Astrocyte (in vitro differentiated cells and primary cell): ENCODE measurements at places on chromosomes 6 and 20. TPM values are rescaled to one million over a fixed set of nuclear protein-coding genes. Genes with fewer than 3 reads are reported as not detected.

The SRPK1 gene
- 52.2 and 58.6 TPM in 2 replicates for total RNA-seq

The SIM1 gene
- not detected in 2 replicates for total RNA-seq

The PTPRK gene
- 139 and 159 TPM in 2 replicates for total RNA-seq

The GPX5 gene
- 4.3 and 6.6 TPM in 2 replicates for total RNA-seq

The ERMARD gene
- 13.1 and 17.5 TPM in 2 replicates for total RNA-seq

The TRPC4AP gene
- total RNA-seq: 92.0 and 92.6 TPM in 2 replicates

The PMEPA1 gene
- total RNA-seq: 49.4 and 65.1 TPM in 2 replicates

The CAP2 gene
- total RNA-seq: 49.1 and 55.3 TPM in 2 replicates

The POM121L2 gene
- total RNA-seq: not detected in 2 replicates

The C20orf96 gene
- total RNA-seq: 10.1 and 10.7 TPM in 2 replicates

The NFKBIL1 gene
- 18.8 and 20.4 TPM in 2 replicates for total RNA-seq

DNA sequence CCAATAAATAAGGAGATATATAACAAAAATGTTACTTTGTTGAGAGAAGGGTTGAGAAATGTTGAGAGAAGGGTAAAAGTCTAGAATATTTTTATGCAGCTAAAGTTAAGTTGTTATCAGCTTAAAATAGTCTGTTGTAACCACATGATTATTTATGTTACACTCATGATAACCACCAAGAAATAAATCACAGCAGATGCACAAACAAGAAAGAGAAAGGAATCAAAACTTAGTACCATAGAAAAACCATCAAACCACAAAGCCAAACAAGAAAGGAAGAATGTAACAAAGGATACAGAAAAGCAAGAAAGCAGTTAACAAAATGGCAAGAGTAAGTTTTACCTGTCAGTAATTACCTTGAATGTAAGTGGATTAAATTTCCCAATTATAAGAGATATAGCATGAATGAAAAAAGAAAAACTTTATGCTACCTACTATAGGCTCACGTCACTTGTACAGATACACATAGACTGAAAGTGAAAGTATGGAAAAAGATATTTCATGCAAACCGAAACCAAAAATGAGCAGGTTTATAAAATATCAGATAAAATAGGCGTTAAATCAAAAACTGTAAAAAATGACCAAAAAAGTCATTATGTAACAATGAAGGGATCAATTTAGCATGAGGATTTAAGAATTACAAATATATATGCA lies 93.6 kb downstream of the STXBP5 start:
- peak; percentile 60 for DNase-seq

DNA sequence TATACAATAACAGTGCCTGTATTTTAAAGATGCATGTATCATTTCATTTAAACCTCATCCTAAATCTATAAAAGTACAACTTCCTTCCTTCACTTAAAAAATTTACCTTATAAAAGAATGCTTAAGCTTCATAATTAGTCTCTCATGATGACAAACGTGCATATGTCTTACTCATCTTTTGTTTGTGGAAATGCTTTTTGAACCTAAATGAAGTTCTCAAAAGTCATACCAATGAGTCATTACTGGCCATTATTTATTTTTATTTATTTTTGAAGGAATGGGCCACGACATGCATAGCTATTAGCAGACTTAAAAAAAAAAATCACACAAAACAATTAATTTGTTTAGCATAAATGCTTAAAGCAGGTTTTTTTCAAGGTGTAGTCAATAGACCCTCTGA lies 3.7 kb downstream of the TFB1M start:
- DNase-seq: peak; percentile 30

- no peak for DNase-seq
These were observed 132.2 kb downstream of the TAF4 start for GRCh38 chr20:61933481-61933950.

DNA sequence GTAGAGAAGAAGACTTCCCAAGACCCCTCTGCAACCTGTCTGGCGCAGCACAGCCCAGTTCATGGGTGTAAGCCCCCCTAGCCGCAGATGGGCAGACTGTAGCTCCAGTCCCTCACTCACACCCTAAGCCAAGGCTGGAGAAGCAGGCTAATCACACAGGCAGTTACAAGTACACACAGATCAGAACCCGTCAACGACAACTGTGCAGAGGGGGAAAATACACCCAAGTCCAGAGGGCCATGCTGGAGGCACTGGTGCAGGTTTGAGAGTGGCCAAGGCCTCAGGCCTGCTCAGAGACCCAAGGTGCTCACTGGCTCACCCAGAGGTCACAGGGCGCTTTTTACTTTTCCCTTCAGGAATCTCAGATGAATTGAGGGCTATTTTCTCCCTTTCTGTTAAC lies 106.1 kb downstream of the NOL4L start:
- DNase-seq: no peak

GRCh38 chr20:2656471-2657117 lies 4.2 kb downstream of the NOP56 start:
- DNase-seq: no peak

DNA sequence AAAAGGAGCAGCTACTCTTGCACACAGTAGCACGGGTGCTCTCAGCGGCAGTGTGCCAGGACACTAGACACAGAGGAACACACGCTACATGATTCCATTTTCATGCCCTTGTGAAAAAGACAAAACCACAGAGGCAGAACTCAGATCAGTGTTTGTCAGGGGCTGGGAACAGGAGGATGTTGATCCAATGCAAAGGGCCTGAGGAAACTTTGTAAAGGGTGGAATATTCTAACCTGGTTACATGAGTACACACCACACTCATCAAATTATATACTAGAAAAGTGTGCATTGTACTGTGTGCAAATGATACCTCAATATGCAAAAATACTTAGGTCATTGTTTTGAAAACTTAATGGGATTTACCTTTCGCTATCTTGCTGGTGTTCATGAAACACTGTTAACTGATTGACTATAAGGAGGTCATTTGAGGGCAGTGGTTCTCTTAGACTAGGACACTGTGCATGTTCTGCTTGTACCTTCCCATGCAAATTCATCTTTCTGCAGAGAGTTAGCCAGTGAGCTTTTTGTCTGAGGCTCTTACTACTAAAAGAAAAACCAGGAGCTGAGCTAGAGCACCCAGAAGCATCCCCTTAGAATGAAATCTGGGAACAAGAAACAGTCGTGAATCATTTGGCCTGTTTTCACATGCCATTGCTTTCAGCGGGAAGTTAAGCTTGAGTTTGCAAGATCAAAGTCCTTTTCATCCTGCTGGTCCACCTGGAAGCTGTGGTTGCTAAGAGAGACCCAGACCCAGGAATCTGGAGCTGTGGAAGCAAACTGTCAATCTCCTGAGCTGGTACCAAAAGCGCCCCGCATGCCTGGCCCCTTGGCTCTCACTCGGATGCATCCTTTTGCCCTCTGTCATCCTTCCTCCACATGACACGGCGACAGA lies 204.8 kb downstream of the TTLL2 start:
- DNase-seq: no peak

- DNase-seq: no peak
These were observed 25.8 kb upstream of the TPBG start for GRCh38 chr6:82337688-82338257.

- no peak for DNase-seq
These were observed 411.7 kb upstream of the SOX4 start for GRCh38 chr6:21181866-21182265.

DNA sequence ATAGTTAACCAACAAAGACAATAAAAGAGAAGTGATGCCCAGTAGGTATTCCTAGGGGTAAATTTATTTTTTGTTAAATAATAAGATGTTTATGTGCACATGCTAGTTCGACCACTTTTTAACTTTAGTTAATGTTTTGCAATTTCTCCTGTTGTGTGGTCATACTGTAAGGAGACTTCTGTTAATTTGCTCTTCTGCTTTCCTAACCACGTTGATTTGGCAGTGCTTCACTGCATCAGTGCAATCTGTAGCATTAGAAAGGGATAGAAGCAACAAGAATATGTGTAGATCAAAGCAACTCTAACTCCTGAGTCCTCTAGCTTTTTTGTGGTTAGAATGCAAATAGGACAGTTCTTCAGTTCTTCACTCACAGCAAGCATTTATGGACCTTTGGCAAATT lies 13.9 kb downstream of the MYB start:
- DNase-seq: no peak
